ENCODE measurements at places on chromosomes 1 and 21.

DNA sequence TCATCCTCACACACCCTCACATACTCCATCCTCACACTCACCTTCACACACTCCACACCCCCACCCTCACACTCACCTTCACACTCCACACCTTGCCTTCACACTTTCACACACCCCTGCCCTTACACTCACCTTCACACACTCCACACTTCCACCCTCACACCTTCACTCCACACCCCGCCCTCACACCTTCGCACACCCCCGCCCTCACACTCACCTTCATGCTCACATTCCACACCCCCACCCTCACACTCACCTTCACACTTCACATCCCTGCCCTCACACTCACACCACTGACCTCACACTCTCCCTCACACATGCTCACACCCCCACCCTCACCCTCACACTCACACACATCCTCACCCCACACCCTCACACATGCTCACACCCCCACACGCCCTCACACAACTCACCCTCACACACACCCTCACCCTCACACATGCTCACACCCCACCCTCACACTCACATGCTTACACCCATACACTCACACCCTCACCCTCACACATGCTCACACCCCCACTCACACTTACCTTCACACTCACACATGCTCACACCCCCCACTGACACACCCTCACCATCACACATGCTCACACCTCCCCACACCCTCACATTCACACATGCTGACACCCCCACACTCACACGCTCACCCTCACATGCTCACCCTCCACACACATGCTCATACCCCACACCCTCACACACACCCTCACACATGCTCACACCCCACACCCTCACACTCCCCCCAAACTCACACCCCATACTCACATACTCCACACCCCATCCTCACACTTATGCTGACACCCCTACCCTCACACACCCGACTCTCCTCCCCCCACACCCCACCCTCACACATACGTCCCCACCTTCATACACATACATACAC, 44.5 kb upstream of the EDN2 start:
- DNase-seq: no peak

DNA sequence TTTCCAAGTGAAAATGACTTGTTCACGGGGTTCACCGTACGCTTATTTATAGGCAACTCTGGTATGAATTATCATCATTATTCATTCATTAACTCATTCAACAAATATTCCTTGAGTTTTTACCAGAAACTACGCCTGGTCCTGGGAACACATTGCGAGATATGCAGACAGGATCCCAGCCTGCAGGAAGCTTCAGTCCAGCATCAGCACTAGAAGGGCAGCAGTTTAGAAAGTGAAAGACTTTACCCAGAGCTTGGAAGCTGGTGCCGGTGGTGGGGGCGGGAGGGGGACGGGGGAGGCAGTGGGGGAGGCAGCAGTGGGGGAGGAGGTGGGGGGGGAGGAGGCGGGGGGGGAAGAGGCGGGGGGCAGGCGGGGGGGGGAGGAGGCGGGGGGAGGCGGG, 55.9 kb downstream of the SETD4 start:
- DNase-seq: no peak

DNA sequence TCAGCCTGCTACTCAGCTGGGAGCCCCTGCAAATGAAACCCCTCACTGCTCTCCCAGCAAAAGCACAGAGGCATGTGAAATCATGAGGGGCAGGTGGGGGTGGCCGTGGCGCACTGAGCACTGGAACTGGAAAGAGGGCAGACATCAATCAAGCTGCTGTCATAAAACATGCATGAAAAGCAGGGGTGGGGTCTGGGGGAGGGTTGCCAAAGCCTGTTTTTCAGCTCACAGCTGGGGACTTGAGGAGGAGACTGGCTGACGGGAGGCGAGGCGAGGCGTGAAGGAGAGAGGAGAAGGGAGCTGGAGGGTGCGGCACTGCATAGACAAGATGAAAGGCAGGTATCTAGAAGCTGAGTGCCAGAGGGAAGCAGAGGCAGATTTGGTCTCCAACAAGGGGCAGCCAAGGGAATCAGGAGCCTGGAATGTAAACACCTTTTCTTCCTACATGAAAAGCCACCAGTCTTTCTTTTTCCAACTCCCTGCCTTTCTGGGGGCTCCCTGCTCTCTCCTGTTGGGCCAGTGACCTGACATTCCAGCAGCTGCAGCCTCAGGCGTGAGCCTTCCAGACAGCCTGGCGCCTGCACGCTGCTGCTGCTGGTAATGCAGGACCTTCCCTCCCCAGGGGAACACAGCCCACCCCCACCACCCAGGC, 87.0 kb downstream of the NMNAT2 start:
- no peak for DNase-seq

- no peak for DNase-seq
Observed at GRCh38 chr1:36982709-36983108, 51.6 kb downstream of the GRIK3 start.

DNA sequence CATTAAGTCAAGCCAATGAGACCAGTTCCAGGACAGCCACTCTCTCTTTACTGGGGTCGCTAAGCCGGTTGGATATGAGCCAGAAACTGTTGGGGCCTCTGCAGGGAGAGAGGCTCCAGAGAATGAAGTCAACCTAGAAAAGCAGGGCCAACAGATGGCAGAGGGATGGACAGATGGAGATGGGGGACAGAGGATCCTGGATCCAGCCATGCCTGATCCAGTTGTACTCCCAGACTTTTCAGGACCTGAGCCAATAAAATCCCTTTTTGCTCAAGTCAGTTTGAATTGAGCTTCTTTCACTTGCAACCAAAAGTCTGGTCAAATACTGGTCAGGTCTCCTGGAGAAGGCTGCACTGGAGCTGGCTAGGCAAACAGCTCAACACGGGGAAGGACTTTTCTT, 2.2 kb downstream of the DHCR24 start:
- no peak for DNase-seq

GRCh38 chr1:184056921-184057555, 5.5 kb downstream of the TSEN15 start:
- DNase-seq: no peak

DNA sequence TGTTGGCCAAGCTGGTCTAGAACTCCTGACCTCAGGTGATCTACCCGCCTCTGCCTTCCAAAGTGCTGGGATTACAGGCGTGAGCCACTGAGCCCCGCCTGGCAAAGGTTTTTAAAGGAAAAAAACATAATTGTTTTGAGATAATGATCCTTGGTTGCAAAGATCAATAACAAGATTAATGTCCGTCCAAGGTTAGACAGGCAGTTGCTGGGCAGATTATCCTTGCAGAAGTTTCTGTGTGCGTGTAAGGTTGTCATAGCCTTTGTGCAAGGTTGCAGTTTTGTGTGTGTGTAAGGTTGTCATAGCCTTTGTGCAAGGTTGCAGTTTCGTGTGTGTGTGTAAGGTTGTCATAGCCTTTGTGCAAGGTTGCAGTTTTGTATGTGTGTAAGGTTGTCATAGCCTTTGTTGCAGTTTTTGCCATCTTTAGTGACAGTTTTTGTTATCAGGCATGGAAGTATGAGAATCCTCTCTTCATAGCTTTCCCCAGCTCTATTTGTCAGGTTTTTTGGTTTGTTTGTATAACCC, 3.6 kb downstream of the YBEY start:
- no peak for DNase-seq

GRCh38 chr1:8701794-8702471, 115.5 kb downstream of the RERE start:
- DNase-seq: no peak

GRCh38 chr1:244599937-244600350, 53.0 kb upstream of the DESI2 start:
- no peak for DNase-seq

- DNase-seq: no peak
Observed at GRCh38 chr1:66576645-66577044, 42.7 kb downstream of the SGIP1 start.

- DNase-seq: no peak
Observed at GRCh38 chr1:157301477-157302198, 163.4 kb upstream of the ETV3 start.

GRCh38 chr1:48414264-48414663, 57.7 kb downstream of the SPATA6 start:
- DNase-seq: no peak

Data from GDM1 (cell line).